AG08395 (cell line): ENCODE measurements at places on chromosomes 2 and 18.

GRCh38 chr18:38971881-38972280 lies 1406.3 kb upstream of the CELF4 start:
- DNase-seq, result no peak

DNA sequence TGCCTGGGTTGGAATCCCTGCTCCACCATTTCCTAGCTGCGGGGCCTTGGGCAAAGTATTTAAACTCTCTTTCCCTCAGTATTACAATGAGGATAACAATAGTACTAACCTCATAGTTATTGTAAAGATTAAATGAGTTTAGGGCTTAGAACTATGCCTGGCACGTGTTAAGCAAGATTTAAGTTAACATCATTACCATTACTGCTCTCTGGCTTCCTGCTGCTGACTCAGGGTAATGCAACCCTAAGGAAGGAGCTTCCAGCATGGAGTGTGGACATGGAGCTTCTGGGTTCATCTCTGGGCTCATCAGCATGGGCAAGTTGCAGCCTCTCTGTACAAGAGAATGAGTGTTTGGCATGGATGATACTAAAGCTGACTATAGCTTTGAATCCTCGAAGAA lies 374.2 kb upstream of the MAP2 start:
- no peak for DNase-seq

DNA sequence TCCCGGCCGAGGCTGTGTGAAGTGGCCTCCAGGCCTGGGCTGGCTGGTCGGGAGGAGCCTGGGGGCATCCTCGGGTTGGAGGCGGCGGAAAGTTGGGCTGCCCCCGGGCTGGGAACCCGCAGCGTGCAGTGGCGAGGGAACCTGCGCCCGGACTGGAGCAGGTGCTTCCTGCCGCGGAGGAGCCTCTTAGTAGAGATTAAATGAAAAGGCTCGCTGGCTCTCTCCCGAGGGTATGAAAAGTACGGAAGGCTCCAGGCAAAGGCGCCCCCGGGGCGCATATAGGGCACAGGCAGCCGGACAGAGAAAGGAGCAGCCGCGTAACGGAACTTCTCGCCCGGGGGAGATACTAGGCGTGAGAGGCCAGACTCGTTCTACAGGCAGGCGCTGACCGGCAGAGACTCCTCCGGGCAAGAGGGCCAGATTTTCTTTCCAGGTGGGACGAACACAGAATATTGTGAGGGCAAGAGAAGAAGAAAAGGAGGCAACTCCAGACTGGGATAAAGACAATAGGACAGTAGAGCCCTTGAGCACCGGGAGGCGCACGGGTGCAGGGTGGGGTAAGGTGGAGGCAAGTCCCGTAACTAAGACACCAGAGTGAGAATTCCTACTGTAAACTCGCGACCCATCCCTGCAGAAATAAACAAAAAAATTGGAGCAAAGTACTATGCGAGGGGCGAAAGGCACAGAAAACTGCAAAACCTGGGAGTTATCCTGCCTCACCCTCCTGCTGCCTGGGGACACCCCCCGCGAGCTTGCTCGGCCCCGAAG lies 816 bp downstream of the CDH2 start:
- peak; percentile 11 for DNase-seq

- DNase-seq, result peak; percentile 15
These were observed 14.0 kb downstream of the RAMP1 start for GRCh38 chr2:237873421-237873831.
